ENCODE measurements at places on chromosomes 7 and 10.

DNA sequence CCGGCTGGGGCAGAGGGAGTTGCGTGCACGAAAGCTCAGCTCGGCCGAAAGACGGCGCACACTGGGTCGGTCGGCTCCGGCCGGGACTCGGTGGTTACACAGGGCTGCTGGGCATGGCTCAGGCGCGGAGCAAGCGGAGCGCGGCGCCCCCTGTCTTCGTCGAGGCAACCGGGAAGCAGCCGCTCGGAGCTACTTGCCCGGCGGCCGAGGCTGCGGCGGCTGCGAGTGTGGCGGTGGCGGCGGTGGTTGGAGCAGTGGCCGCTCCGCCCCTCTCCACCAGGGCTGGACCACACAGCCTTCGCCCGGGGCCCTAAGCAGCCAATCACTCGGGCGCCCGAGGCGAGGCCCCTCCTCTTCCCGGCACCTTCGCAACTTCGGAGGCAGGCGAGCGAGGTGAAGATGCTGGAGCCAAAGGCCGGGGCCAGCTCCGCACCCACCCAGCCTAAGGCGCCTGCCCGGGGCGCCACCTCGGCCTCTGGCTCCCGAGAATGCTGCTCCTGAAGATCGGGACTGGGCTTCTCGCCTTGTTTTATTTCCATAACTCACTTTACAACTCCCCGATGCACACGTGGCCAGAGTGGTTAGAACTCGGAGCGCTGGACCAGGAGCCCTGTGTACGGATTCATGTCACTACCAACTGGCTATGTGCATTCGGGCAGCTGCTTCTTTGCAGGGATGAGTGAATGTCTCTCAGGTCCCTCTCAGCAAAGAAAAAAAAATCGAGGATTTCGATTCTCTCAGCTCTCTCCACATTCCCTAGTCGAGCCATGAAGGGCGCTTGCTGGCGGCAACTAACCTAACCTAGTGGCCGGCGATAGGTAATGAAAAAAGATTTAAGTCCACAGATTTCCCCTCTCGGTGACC lies at the start of gene TLL2:
Gene TLL2, minus strand, starts transcription at position 229 of the 864 bp plus-strand sequence. CDS start 241 bp downstream, outside the sequence.
- DNase-seq = no peak

DNA sequence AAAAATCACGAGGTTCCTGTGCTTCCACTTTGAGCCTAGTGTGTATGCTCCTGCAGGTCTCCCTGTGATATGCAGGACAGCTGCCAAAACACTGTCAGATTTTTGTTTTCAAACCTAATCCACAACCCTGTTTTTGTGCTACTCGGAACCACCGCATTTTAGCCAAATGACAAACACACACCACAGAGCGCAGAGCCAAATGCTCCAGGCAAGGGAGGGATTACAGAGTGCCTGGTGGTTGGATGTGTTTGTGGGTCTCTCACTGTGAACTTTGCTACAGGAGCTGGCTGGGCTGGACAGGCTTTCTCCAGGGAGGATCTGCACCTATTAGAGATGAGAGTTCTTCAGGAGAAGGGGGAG lies 5.7 kb upstream of the RBM28 start:
- DNase-seq = no peak

- DNase-seq = no peak
Observed at GRCh38 chr10:77974396-77975074, 48.0 kb upstream of the DLG5 start.

DNA sequence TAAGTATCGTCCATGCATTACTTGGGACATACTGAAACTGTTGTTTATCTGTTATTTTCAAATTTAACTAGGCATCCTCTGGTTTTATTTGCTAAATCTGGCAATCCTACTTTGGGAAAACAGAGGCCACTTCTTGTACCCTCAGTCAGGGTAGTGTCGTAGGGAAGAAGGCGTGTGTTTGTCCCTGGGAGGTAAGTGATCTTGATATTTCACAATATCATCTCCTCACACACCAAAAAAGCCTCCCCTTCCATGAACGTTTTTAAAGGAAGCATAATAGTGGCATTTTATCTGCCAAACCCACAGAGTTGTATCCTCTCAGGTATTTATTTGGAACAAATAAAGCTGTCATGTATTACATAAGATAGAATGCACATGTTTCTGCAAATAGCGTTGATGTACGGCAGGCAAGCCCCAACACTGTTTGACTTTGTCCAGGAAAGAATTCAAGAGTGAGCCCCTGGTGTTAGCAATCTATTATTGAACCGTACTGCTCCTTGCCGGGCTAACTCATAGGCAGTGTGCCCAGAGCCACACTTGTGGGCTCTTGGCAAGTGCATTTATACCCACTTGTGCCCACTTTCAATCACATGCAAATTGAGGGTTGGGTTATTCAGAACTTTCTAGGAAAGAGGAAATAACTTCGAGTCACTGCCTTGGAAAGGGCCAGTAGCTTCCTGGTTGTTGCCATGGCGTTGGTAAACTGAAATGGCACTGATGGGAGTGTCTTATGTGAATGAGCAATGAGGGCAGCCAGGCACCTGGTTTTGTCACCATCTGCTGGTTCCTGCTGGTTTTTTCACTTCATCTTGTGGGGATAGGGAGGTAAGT lies 266.0 kb downstream of the USP6NL start:
- no peak for DNase-seq

GRCh38 chr10:43221419-43222209 lies 45.3 kb downstream of the RASGEF1A start:
- DNase-seq = no peak

GRCh38 chr10:93097386-93097785 lies 23.7 kb downstream of the CYP26A1 start:
- DNase-seq = no peak

DNA sequence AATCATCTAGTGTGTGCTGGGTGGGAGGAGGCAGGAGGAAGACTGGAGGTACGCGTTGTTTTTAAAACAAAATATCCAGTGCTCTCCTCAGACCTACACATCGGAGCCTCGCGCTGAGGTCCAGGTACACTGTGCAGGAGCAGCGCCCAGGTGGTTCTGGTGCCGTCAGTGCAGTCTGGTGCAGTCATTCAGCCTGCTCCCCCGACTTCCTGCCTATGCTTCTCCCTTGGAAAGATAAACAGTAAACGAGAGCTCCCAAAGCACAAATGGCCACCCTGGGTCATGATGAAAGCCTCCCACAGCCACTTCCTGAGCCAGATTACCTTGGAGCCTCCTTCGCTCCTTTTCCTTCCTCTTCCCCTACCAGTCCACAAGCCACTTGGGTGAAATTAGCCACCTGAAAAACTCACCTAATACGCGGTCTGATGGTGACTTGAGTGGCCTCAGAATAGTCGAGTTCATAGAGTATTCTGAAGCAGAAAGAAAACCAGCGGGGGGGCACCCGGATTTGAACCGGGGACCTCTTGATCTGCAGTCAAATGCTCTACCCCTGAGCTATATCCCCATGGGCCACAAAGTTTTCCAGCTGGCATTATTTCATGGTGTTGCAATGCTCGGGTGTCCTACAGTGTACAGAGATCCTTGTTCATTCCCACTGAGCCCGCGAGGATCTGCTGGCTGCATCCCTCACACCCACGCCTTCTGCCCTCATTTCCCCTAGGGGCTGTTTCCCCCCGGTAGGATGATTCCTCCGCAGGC lies 82.5 kb downstream of the ZNF467 start:
- no peak for DNase-seq

DNA sequence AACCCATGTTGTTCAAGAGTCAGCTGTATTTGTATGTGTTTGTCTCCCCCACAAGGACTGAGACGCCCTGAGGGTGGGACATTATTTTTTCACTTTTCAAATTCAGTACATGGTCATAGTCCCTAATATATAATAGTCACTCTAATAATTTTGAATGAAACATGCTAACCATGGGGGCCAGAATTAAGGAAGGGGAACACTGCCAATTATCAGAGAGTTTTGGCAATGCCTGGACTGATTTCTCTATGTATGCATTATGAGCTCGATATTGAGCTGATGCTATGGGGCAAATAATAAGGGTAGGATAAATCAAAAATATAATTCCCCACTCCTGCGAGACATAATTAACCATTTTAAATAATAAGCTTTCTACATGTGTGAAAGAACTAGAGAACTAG lies 87.4 kb downstream of the CPED1 start:
- no peak for DNase-seq

GRCh38 chr7:47833211-47833610 lies 115.1 kb downstream of the PKD1L1 start:
- DNase-seq = no peak

DNA sequence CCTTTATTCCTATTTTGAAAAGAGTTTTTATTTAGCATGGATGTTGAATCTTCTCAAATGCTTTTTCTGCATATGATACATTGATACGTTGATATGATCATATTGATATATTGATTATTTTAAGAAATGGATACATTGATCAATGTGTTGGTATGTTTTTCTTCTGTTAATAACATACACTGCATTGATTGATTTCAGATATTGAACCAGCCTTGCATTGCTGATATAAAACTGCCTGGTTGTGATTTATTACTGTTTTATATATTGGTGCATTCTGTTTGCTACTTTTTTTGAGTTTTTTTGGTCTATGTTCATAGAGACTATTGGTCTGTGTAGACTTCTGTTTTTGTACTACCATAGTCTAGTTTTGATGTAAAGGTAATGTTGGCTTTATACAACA lies 26.8 kb upstream of the RABGEF1 start:
- DNase-seq = no peak

DNA sequence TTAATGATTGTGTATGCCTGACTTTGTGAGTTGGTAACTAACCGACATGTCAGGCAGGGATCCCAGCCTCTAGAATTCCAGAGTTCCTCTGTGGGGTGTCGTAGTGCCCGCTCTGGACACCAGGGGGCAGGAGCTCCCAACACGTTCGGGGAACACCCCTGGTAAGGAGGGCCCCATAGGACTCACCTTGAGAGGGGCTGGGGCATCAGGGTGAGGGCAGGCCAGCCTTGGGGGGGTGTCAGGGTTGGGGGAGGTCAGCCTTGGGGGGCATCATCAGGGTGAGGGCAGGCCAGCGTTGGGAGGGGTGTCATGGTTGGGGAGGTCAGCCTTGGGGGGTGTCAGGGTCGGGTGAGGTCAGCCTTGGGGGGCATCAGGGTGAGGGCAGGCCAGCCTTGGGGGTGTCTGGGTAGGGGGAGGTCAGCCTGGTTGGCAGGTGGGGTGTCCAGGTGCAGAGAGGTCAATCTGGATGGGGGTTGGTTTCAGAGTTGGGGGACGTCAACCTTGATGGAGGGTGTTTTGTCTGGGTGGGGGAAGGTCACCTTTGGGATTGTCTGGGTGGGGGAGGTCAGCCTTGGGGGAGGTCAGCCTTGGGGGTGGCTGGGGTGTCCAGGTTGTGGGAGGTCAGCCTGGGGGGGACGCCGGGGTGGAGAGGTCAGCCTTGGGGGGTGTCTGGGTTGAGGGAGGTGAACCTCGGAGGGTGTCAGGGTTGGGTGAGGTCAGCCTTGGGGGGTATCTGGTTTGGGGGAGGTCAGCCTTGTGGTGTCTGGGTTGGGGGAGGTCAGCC lies 45.6 kb upstream of the SUN1 start:
- DNase-seq = peak; percentile 49

GRCh38 chr7:98730326-98730725 lies 113.2 kb downstream of the NPTX2 start:
- no peak for DNase-seq

GRCh38 chr10:14860791-14861190 lies 17.9 kb upstream of the SUV39H2 start:
- DNase-seq = no peak

DNA sequence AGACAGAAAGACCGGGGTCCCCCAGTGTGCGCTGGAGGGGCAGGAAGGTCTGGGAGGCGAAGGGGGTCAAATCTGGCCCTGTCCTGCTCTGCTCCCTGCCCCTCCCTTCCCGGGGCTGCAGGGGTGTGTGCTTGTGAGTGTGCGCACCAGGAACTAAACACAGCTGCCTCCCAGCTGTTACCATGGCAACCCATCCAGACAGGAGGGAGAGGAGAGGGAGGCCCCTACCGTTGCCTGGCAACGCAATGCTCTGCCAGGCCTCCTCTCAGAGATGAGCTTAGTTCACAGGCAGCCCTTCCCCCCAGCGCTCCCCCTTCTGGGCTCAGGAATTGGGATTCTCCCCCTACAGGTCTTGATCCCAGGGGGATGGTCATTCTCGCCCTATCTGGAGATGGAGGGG lies 6.1 kb downstream of the NYAP1 start:
- no peak for DNase-seq

- no peak for DNase-seq
Observed at GRCh38 chr10:116055252-116055916, 217.6 kb downstream of the GFRA1 start.

DNA sequence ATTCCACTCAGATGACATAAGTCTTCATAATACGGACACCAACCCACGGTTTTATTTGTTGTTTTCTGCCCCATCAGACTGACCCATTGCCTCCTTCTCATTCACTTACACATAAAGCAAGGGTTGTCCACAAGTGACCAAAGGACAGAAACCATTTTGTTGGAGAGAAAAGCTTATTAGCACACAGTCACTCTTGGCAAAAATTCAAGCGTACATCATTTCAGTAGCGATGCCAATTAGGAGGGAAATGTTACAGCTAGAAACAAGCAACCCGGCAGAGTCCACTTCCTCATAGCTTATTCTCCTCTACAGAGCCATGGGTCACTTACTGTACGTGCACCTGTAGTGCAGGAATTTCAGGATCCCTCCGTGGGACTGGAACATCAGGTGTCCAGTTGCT lies 23.0 kb downstream of the ABLIM1 start:
- DNase-seq = no peak

DNA sequence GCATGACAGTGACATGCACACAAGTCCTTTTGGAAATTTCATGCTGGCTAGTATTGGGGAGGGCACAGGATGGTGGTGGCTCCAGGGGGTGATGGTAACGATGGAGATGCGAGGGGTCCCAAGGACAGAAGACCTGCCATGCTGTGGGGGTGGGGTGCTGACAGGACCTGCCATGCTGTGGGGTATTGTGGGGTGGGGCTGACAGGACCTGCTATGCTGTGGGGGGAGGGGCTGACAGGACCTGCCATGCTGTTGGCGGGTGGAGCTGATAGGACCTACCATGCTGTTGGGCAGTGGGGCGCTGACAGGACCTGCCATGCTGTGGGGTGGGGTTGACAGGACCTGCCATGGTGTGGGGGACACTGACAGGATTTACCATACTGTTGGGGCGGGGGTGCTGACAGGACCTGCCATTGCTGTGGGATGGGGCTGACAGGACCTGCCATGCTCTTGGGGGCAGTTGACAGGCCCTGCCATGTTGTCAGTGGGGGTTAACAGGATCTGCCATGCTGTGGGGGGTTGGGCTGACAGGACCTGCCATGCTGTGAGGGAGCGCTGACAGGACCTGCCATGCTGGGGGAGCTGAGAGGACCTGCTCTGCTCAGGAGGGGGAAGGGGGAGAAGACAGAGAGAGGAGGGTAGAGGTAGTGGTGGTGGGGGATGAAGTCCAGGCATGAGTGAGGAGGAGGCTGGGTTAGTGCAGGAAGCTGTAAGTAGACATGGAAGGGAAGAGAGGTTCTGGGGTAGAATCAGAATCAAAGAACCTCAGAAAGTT lies 36.2 kb upstream of the RET start:
- DNase-seq = no peak

- no peak for DNase-seq
Observed at GRCh38 chr7:145313551-145313950, 477.7 kb upstream of the TPK1 start.

DNA sequence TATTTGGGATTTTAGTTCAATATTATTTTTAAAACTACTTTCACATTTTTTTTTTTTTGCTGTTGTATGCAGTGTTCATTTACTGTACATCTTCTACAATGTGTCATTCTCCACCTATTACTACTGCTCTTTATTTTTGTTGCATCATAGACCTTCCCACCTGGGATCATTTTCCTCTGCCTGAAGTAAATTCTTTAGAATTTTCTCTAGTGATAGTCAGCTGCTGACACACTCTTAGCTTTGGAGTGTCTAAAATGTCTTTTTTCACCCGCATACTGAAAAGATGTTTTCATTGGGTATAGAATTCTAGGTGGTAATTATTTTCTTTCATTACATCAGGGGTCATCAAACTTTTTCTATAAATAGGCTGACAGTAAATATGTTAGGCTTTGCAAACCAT lies 30.5 kb downstream of the CFAP43 start:
- no peak for DNase-seq

- DNase-seq = peak; percentile 34
Observed at GRCh38 chr7:105429746-105430612, 41.3 kb upstream of the SRPK2 start.
